ENCODE measurements at places on chromosomes 12 and 14. TPM values are rescaled to one million over a fixed set of nuclear protein-coding genes. Genes with fewer than 3 reads are reported as not detected.

FGF23 gene
- not detected for total RNA-seq

OR4E1 gene
- not detected for total RNA-seq

MSI1 gene
- total RNA-seq: 0.28 TPM

C14orf39 gene
- total RNA-seq: not detected

TMEM132C gene
- total RNA-seq: 1.1 TPM

RNASE7 gene
- not detected for total RNA-seq

RNASE3 gene
- 0.48 TPM for total RNA-seq

TGFB3 gene
- 188 TPM for total RNA-seq

CIDEB gene
- 10.8 TPM for total RNA-seq

CFAP251 gene
- total RNA-seq: 0.65 TPM

CMA1 gene
- total RNA-seq: 0.71 TPM

COCH gene
- total RNA-seq: 8.5 TPM

KLRD1 gene
- 4.6 TPM for total RNA-seq

USP44 gene
- 1.8 TPM for total RNA-seq

PITPNM2 gene
- 24.7 TPM for total RNA-seq

HOTAIR gene
- total RNA-seq: 2.0 TPM

NINJ2 gene
- 4.6 TPM for total RNA-seq

LRTM2 gene
- total RNA-seq: not detected

GNB3 gene
- 4.0 TPM for total RNA-seq

OTX2 gene
- not detected for total RNA-seq

PAH gene
- total RNA-seq: not detected

LAG3 gene
- total RNA-seq: 0.57 TPM

UNC79 gene
- 0.09 TPM for total RNA-seq

MON2 gene
- 53.6 TPM for total RNA-seq

SLC25A47 gene
- not detected for total RNA-seq

TULP3 gene
- 19.5 TPM for total RNA-seq

HOXC12 gene
- total RNA-seq: 1.1 TPM

GAS2L3 gene
- 9.5 TPM for total RNA-seq

NPFF gene
- not detected for total RNA-seq

TAS2R30 gene
- total RNA-seq: 4.3 TPM

OAS2 gene
- total RNA-seq: 17.7 TPM

TMEM233 gene
- 0.90 TPM for total RNA-seq

CARMIL3 gene
- 0.14 TPM for total RNA-seq

EXOC3L4 gene
- 2.5 TPM for total RNA-seq

CALM1 gene
- 662 TPM for total RNA-seq

NR4A1 gene
- 567 TPM for total RNA-seq

VDR gene
- total RNA-seq: 9.6 TPM

CMKLR1 gene
- 44.6 TPM for total RNA-seq

ARMH4 gene
- total RNA-seq: 9.2 TPM

CATSPERB gene
- total RNA-seq: 2.4 TPM

LTBR gene
- 92.5 TPM for total RNA-seq

CHGA gene
- total RNA-seq: not detected

KRT82 gene
- not detected for total RNA-seq

GPR84 gene
- total RNA-seq: 2.5 TPM

KRT2 gene
- not detected for total RNA-seq

Data from posterior vena cava (tissue), 2 donors.